ENCODE measurements at places on chromosomes 3 and 15.
A peak's percentile ranks its signal among the peaks of the same experiment; 100 is the strongest.

DNA sequence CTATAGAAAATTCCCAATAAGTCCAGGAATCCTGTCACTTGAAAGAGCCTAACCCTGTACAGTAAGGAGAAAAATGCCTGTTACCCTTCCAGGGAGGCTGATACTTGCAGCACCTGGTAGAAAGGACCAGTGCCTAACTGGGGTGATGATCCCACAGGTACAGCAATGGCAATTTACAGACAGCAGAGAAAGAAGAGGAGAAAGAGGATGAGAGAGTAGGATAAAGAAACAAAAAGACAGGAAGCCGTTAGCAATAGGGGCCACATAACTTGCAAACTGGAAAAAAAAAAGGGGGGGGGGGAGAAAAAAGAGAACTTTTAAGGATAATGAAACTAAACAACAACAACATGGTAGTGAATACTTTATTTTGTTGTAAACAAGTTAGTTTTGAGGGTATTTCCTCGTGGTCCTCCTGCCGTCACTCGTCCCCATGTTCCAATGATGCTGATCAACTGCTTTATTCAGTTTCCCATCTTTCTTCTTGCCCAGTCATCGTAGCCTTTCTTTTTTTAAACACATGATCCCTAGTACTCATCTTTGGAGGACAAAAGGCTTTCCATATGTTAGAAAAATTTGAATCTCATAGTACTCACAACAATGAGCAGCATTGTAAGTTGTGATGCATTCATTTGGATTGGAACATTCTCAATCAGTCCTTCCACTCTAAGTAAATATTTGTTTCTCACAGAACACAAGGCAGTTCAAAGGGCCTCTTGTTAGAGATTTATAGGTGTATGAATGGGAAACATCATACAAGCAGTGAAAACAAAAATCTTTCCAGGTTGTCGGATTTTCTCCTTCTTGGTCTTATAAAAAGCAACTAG is 8.6 kb downstream of the TM4SF1 start:
- no peak for DNase-seq

GRCh38 chr3:116734243-116734642 is 24.7 kb downstream of the TUSC7 start:
- DNase-seq, result no peak

- no peak for DNase-seq
Observed at GRCh38 chr3:172717493-172718088, 6.7 kb upstream of the NCEH1 start.

DNA sequence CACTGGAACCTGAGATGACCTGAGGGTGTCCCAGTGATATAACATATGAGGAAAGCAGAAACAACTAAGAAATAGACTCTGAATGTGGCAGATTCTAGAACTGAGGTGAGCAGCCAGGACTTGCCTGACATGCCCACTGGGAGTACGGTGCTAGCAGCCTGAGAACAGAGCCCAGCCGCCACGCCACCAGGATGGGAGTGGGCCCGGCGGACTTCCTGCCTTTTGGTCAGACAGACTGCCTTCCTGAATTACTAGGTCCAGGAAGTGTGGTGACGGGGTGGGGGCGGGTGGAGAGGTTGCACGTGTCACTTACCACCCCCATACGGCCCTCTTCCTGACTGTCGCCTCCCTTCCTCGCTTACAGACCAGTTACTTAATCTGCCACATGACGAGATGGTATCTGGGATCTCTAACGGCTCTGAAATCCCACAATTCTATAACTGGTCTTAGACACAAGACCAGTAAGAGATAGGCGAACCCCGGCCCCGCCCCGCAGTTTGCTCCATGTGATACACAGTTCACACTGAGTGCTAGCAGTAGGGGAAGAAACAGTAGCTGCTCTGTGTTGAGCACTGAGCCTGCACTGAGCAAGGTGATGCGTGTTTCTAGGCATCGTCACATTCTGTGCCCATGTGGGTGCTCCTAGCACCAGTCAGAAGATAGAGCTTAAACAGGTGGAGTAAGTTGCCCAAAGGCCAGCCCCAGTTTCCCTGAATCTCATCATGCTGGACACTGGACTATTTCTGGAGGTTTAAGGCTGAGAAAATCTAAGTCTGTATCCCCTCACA is 95.7 kb downstream of the CPN2 start:
- DNase-seq, result peak; percentile 22

DNA sequence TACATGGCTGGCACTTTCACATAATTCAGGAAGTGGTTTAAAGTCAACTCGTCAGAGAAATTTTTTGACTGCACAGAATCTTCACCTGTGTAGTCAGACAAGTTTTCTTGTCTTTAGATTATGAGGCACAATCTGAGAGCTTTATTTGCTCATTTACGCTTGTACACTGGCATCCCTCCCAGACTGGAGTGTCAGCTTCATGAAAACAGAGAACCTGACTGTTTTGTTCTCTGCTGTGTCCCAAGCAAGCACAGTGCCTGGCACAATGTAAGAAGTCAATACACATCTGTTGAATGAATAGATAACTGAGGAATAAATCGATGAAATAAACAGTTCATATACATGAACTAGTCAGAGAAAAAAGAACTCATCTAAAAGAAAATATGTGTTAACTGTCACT is 846.1 kb upstream of the CFAP20DC start:
- DNase-seq, result no peak

GRCh38 chr15:80068578-80068977 is 9.1 kb downstream of the ZFAND6 start:
- DNase-seq, result no peak

DNA sequence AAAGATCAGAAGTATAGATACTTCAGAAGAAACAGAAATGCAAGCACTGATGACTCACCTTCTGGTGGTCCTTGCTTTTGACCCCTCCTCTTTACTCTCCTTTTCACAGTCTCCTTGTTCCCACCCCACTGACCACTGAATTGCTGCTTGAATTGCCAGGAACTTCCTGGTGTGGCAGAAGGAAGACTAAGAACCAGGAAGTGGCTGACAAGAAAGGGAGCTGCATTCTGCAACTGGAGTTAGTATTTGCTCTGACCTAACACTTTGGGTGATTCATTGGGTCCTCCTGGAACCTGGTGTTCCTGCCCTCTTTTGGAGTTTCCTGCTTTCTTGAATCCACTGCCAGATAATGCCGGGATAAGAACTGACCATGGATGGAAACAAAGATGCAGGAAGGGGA is 23.0 kb downstream of the KY start:
- no peak for DNase-seq

GRCh38 chr15:77019521-77020331 is 24.8 kb downstream of the PSTPIP1 start:
- DNase-seq, result no peak

GRCh38 chr3:66052721-66053549 is 14.2 kb upstream of the MAGI1 start:
- DNase-seq, result no peak

- DNase-seq, result no peak
Observed at GRCh38 chr3:133966954-133967353, 62.8 kb downstream of the SLCO2A1 start.

- DNase-seq, result no peak
Observed at GRCh38 chr15:85706779-85707518, 87.8 kb downstream of the KLHL25 start.

GRCh38 chr3:11636394-11636770 is 7.3 kb downstream of the VGLL4 start:
- DNase-seq, result peak; percentile 49

DNA sequence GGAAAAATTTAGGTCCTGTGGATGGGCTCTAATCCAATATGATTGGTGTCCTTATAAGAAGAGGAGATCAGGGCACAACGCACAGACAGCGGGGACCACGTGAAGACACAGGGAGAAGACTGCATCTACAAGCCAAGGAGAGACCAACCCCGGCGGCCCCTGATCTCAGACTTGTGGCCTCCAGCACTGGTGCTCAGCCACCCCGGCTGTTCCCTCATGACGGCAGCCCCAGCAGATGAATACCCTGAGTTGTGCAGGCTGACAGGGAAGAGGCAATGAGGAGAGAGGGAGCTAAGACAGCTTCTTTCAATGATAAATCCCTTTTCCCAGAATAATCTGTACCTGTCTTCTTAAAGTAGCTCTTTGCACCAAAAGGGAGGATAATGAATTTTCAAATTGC is 33.3 kb upstream of the CGNL1 start:
- no peak for DNase-seq

DNA sequence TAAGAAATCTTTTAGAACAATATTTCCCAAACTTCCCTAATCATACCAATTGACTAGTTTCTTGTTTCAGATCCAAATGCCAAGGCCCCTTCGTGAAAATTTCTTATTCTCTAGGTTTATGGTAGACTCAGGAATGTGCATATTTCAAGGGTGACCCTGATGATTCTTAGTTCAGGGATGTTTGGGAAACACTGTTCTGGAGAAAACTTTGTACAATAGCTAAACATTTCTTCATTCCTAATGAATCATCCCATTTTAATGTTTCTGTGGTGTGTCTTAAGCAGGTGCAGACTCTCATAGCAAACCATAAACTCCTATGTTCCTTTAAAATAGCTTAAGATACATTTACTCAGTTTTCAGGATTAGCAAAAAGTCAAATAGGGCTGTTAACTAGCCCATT is 314.5 kb downstream of the TIGIT start:
- no peak for DNase-seq

- no peak for DNase-seq
Observed at GRCh38 chr3:141915016-141915415, 38.6 kb downstream of the ATP1B3 start.

GRCh38 chr3:105385819-105386508 is 19.3 kb downstream of the ALCAM start:
- DNase-seq, result no peak

GRCh38 chr15:86797135-86797534 is 717.5 kb downstream of the AGBL1 start:
- no peak for DNase-seq

GRCh38 chr15:77874063-77874462 is 203.4 kb downstream of the TBC1D2B start:
- no peak for DNase-seq

DNA sequence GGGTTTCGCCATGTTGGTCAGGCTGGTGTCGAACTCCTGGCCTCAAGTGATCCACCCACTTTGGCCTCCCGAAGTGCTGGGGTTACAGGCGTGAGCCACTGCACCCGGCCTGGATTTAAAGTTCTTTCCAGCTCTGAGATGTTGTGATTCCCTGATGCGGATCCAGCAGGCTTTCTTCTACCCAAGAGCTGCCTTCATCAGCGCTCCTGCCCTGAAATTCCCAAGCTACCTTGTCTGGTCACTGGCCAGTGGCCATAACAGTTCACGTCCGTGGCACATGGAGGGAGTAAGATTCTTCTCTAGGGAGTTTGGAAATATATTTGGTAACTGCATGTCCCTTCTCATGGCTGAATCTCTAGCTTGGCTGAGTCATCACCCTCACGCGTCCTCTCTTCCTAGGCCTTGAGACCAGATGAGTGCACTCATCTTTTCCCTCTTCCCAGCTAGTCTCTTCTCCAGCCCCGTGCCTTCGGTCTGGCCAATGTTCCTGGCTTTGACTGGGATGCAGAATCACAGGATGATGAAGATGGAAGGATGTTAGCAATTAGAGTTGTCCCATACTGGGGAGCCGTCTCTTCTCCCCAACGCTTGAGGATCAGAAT is 29.8 kb upstream of the APOD start:
- DNase-seq, result no peak

- DNase-seq, result peak; percentile 16
Observed at GRCh38 chr15:84604826-84605553, 4.2 kb downstream of the ZSCAN2 start.

DNA sequence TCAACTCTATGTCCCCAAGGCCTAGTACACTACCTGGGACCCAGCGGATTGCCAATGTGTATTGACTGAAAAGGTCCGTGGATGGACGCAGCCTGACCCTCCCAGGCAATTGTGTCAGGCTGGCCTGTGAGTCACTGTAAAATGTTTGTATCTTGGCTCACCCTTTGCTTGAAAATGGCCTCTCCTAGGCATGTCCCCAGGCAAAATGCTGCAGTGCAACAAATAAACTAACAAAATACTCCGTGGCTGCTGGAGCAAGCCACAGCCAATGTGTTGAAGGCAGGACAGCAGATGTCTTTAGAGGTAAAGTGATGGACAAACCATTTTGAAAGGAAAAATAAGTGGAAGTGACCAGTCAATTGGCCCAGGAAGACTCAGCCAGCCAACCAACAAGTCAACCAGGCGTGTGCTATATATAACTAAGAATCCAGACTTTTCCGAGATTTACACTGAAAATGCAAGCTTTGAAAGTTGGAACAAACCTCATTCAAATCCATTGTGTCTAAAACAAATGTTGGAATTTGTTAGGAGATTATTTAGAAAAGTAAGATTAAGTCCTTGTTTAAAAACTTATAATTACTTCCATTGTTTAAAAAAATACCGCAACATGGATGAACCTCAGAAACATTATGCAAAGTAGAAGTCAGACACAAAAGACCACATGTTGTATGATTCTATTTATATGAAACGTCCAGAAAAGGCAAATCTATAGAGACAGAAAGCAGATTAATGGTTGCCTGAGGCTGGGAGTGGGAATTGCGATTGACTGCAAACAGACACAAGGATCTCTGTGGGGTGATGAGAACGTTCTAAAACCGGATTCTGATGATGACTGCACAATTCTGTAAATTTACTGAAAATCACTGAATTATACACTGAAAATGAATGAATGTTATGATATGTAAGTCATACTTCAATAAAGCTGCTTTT is 191.2 kb downstream of the TLE3 start:
- no peak for DNase-seq

DNA sequence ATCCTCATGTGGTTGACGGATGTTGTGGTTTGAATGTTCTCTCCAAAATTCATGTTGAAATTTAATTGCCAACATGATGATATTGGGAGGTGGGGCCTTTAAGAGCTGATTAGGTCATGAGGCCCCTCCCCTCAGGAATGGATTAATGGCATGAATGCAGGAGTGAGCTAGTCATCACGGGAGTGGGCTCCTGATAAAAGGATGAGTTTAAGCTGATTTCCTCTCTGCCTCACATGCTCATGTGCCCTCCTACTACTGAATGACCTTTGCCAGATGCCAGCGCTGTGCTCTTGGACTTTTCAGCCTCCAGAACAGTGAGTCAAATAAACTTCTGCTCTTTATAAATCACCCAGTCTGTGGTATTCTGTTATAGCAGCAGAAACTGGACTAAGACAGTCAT is 111.2 kb downstream of the MYO5A start:
- no peak for DNase-seq

DNA sequence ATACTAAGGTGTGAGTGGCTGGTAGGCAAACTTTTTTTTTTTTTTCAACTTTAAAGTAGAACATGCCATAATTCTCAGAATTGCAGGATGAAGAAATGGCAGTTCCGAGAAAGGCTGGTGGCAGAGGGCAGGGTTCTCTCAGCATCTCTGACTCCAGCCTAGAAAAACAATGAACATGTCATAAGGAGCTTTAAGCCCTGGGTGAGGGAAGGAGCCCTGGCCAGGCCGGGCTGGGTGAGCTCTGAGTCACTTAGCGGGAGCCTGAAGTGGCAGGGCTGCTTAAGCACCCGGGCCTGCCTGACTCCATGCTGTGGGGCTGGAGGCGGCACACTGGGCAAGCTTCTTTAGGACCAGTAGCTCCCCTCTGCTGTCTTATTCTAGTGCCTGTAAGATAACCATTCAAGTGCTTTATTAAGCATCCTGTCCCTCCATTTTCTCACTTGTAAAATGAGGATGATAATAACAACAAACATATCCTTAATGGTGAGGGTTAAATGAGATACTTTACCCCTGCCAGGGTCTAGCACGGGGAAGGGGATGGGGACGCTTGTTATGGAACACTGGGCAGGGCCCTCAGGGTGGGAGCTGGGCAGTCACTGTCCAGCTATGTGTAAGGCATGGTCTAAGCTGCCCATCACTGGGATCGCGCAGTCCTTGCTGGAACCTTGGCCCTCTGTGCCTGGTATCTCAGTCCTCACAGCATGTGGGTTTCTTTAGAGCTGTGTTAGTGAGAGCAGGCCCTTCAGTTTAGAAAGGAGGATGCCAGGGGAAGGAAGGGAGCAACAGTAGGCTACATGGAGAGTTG is 18.4 kb downstream of the SMAD6 start:
- DNase-seq, result no peak

- no peak for DNase-seq
Observed at GRCh38 chr15:64096668-64097384, 1.0 kb downstream of the SNX1 start.

Measured in putamen (tissue), 1 donor.